ENCODE measurements at places on chromosomes 5 and 9.

DNA sequence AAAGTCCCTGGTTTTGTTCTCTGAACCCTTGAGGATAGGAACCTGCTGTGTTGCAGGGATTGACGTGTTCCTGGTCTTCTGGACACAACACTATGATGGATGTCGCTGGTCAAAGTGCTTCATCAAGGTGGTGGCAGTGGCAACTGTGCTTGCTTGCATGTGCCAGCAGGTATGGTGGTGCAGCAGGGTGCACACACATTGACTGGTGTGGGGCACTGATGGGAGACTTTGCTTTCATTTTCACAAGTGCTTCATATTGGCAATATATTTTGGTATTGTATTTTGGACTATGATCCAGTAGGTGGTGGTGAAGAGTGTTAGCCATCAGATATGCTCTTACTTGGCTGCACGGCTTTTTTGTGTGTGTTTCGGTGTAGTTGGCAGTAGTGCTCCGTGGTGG is 479.8 kb upstream of the CTNND2 start:
- DNase-seq: no peak

- no peak for DNase-seq
These were observed 57.1 kb downstream of the GALNT12 start for GRCh38 chr9:98864281-98865174.

- DNase-seq: no peak
These were observed 970.0 kb downstream of the MAT2B start for GRCh38 chr5:164475339-164475977.

- DNase-seq: no peak
These were observed 169.2 kb upstream of the MAP1B start for GRCh38 chr5:71937921-71938698.

GRCh38 chr9:86402591-86402990 is 48.4 kb upstream of the TUT7 start:
- DNase-seq: no peak

- DNase-seq: no peak
These were observed 21.0 kb upstream of the C5orf58 start for GRCh38 chr5:170211575-170212334.

DNA sequence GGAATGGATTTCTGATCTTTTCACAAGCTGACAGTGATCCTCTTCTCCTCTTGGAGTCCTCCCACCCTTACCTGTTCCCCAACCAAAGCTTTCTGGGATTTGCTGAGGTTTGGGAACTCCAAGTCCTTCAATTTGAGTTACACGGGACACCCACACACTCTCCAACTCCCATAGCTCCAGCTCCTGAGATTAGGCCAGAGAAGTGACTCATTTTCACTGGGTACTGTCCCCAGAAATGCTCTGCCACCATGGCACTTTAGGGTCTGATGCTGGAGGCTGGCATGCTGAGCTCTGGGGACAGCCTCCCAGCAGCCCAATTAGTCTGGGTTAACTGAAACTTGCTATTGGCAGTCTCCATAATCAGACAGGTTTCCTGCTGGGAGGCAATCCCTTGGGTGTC is 14.0 kb upstream of the HRCT1 start:
- no peak for DNase-seq

DNA sequence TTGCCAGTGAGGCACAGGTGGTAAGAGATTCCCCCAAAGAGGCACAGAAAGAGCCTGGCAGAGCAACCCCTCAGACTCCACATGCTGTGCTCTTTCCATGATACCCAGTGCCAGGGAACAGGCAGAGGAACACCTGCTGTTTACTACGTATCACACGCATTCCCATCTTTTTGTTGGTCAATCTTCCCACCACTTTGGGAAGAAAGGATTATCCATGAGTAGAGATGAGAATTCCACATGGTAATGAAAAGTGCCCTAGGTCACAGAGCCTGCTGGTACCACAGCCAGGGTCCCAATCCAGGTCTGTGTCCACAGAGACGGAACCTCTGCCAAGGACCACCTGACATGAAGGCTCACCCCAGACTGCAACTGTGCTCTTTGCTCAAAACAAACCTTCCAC is 86.6 kb downstream of the LHFPL2 start:
- no peak for DNase-seq

DNA sequence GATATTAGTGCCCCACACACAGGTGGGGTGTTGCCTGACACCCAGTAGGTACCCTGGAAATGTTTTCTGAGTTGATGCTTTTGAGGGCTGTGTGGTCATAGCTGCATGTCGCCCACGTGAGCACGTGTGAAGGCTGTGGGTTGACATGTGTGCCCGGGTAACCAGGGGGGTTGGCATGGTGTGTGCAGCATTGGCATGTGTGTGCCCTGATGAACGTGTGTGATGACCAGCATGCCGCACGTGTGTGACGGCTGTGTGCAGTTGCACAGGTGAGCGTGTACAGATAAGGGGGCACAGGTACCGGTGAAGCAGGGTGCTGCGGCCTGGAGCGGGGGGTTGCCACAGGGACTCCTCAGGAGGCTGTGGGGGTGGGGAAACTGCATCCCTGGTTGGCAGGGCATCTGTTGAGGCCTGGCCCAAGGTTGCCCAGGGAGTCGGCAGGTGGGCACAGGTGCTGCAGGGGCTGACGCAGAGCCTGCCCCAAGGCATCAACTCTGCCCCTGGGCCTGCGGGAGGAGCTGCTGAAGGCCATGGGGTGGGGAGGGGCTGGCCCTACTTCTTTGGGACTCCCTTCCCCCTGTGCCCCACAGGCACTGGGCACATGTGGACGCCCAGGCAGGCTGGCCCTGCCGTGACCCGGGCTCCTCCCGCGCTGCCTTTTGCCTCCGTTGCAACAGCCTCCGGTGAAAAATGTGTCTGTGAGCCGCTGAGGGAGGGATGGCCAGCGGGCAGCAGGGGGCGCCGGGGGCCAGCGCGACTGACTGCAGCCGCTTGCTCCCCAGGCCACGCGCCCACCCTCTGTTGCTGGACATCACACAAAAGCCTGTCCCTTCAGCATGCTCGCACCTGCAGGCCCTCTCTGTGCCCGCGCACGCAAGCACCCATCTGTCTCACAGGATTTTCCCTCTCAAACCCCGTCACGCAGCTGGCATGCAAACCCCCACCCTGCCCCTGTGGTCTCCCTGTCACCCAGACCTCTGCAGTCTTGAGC is 2.2 kb downstream of the UNC5A start:
- DNase-seq: no peak

GRCh38 chr9:100066539-100066938 is 32.3 kb downstream of the ERP44 start:
- DNase-seq: no peak

DNA sequence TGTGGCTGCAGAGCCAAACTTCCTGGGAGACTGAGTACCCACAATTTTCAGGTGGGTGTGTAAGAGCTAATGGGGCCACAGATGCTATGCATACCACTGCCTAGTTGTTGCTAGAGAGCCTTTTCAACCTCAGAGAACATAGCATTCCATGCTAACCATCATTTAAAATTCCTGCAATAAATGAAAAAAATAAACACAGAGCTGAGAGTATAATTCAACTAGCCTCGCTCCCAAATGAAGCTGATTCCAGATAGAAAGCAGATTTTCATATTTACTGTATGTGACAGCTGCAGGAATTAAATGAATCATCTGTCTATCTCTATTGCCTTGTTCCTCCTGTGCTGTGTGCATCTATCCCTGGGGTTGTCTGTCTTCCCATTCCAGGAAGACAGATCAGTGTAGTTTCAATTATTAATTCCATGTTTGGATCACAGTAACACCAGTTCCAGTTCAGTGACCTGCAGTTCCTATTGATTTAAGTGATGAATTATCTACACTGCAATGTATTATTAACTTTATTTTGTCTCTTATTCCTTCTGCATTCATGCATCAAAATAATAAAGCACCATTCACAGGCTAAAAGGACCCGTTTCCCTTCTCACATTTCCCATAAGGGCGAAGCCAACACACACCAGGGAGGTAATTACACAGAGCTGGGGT is 324.5 kb downstream of the SLIT3 start:
- peak; percentile 58 for DNase-seq

DNA sequence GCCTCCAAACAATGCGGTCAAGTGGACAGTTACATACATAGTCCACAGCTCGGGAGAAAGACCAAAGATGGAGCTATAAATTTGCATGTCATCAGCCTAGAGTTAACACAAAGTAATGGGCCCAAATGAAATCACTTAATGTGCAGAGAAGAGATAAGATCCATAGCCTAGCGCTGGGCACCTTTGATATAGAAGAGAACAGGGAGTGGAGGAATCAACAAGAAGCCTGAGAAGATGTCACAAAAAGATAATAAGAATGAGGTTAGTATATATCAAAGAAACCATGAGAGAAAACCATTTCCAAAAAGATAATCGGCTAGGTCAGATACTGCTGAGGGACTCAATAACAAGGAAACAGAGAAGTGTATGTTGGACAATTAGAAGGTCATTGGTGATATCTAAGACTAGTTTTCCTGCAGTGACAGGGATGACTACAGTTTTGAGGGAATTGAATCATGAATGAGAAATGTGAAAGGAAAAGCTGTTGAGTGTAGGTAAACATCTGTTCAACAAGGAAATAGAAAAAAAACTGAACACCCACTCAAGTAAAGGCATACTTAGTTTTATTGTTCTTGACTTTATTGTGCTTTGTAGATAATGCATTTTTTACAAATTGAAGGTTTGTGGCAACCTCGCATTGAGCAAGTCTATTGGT is 68.7 kb upstream of the CDH6 start:
- DNase-seq: no peak

DNA sequence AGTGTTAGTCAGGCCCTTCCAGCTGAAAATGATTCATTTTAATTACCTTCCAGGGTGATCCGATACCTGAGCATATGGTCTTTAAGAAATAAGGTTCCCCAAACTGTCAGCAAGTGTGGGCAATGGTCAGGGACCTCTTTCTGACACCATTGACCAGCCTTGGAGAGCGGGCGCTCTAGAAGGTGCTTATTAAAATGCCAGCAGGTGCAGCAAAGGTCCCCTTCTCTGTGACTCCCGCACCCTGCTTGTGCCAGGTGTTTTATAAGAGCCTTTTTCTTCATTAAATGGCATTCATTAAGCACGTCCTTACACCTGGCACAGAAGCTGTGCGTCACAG is 85.3 kb downstream of the MVB12B start:
- DNase-seq: no peak

- no peak for DNase-seq
These were observed 56.1 kb downstream of the TTLL11 start for GRCh38 chr9:122036988-122037387.

DNA sequence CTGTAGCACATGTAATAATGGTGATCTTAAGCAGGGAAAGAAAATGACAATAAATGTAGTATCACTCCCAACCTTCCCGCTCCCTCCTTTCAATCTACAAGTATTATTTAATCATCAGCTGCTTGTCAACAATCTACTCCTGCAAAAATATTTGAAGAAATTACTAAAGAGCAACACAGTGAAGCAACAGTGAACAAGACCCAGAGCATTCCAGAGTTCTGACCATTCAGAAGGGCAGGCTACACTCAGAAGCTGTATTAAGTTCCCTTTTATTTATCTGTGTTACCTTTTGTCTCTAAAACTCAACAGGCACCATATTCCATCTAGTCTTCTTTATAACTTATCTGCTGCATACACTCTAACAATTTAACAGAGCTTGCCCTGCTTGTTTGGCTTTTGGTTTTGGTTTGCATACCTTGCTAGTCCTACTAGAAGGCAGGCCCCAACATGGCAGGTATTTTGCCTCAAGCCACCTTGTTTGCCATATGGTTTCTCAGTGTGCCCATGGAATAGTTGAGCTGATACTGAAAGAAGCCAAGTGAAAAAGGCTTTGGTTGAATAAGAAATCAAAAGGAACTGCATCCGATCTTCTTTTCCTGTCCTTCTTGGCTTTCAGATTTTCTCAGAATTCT is 253.9 kb downstream of the CEMIP2 start:
- DNase-seq: no peak

DNA sequence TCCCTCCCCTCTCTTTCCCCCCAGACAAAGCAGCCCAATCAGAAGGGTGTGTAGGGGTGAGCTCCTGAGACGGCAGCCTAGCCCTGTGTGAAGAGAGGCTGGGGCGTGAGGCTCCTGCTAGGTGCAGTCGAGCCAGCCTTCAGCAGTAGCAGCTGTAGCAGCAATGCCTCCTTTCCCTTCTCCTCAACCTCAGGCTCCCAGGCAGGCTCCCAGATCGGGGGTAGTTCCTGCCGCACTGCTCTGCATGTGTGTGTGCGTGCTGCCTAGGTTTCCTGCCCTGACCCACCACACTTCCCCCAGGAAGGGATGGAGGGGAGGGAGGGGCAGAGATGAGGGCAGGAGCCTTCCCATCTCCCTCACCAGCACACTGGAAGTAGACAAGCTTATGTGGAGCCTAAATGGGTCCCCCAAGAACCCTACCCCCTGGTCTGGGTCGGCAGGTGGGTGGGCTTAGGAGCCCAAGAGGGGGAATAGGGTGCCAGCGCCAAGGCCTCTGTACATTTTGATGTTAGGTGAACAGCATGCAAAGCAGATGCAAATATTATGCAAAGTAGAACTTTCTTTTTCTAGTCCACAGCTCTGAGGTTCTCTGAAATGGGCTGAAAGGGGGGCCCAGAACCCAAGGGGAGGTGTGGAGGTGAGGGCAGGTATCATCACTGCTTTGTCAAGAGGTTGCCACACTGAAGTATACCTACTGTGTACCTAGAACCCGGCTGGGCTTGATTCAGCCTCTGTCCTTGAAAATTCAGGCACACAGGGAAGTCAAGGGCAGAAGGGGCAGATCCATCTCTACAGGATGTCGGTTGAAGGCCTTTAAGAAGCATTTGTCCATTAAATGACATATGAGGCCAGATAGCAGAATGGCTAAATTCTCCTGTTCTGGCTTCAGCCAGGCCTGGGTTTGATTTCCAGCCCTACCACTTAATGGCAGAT is 57.8 kb downstream of the CXXC5 start:
- no peak for DNase-seq

DNA sequence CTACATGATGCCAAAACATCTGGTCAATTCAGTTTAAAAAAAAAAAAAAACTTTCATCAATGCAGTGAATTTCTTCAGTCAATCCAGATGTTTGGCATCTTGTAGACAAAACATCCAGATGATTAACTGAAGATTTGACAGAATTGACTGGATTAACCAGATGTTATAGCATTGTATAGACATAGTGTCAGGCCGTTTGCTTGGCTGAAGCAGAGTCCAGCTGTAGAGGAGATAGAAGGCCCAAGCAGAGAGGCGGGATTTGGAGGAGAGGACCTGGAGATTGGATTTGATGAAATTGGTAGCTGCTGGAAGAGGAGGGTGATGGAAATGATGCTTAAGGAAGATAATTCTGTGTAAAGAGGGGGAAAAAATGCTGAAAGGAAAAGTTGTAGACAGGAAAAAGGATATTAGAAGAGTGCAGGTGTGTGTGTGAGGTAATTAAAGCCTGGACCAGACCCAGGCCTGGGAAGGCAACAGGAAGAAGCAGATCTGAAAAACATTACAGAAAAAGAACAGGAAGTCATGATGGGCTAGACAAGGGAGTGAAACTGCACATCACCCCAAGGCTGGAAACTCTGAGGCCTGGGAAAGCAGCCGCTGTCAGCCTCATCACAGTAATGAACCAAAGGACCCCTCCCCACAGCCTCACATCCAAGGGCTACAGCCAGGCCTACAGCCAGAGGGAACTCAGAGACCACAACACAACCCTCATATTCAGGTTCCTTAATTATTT is 258.3 kb downstream of the CWC27 start:
- DNase-seq: no peak

- DNase-seq: no peak
These were observed 9.5 kb downstream of the KCNV2 start for GRCh38 chr9:2726650-2727340.

- no peak for DNase-seq
These were observed 225.7 kb downstream of the TLR4 start for GRCh38 chr9:117929868-117930267.

- DNase-seq: peak; percentile 91
These were observed 39.6 kb downstream of the RXRA start for GRCh38 chr9:134365791-134366222.

- DNase-seq: no peak
These were observed 151.5 kb downstream of the ISOC1 start for GRCh38 chr5:129246088-129246487.
